ENCODE measurements at places on chromosomes 13 and 19.

- DNase-seq, result no peak
Observed at GRCh38 chr13:86881390-86881789, 789.8 kb upstream of the SLITRK5 start.

- peak; percentile 2 for DNase-seq
Observed at GRCh38 chr13:47036294-47037008, 139.6 kb upstream of the HTR2A start.

DNA sequence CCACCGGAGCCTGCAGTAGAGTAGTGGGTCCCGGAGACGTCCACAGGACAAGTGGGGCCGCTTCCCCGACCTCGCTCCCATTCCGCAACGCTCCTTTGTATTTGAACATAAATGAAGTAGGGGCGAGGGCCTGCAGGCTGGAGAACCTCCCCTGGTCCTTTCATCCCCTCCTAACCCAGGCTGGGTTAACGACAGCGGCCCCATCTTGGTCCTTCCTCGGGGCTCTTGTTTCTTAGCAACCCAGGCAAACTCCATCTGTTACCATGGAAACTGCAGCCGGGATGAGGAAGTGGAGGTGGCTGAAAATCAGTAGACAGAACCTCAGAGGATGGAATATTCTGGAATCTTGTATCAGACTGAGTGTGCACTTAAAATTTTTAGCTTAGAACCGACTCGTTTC is 132.6 kb upstream of the USP29 start:
- no peak for DNase-seq

DNA sequence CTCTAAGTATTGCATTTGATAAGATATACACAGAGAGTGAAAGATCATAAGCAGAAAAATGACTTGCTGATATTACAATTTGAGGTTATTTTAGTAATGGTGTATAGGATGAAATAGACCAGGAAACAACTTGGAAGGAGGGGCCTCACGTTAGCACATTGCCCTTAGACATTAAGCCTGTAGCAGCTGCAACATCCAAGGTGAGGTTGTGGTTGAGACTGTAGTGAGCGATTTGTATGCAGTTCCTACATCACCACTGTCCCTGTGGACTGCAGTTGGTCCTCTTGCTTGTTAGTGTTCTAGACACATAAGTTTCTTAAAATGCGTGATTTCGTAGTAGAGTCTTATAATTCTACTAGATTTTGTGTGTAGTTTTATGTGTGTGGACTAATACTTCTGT is 311.3 kb downstream of the ATP8A2 start:
- DNase-seq, result no peak

GRCh38 chr19:45424191-45425058 is 708 bp upstream of the ERCC1 start:
- peak; percentile 51 for DNase-seq

DNA sequence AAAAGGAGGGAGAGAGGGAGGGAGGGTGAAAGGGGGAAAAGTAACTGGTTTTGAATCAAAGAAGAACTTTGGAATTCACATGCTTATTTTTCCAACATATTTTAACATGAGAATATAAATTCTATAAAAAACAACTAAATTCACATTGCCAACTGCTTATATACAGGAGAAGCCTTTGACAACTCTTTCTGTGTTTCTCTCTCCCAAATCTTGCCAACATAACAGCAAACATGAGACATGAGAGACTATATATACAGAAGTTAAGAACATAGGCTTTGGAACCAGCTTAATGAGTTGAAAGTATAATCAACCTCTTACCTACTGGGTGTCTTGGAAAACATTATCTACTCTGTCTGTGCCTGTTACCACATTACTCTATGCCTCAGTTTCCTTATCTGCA is 493.3 kb downstream of the RFC3 start:
- DNase-seq, result no peak

- DNase-seq, result no peak
Observed at GRCh38 chr19:35162471-35163326, 8.2 kb downstream of the FXYD5 start.

DNA sequence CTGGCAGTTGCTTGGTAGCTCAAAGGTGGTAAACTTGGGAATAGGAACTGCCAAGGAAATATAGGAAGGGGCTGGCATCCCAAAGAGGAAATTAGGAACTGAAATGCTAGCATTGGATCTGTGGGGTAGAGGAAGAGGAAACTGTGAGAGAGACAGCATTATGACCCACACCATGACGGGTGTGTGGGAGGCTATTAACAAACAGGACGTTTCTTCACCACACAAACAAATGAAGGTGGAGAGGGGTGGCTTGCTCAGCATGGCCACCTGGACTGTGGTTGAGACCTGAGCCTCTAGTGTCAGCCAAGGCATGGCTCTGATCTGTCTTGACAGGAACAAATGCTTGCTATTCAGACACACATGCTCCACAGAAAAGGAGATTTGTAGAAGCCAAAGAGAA is 178.2 kb downstream of the B3GLCT start:
- no peak for DNase-seq

DNA sequence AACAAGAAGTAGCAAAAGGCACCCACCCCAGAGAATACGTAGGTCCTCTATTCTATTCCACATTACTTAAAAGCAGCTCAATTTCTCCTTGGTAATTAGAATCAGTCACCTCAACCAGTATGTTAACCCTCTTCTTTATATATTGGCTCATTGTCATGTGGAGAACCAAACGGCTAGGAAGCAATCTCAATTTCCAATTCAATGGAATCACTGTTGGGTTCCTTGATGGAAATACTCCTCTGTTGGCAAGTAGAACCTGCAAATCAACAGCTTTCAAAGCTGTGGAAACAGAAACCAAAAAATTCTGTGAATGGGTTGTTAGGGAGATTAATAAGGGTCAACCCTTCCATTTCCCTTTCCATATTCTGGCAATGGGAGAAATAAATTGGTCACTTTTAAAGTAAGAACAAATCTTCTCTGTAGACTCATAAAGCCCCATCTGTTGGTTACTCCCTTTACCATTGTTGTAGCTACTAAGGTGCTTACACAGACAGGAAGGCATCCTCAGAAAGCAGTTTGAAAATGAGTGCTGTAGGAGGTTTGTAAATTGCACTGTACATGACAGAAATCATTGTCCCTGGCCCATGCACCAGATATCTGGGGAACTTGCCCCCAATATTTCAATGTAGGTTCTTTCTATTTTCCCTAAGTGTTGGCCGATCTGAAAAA is 138.6 kb upstream of the UFM1 start:
- DNase-seq, result no peak

GRCh38 chr19:43644181-43644580 is 4.5 kb upstream of the CADM4 start:
- DNase-seq, result no peak

GRCh38 chr19:30909216-30909615 is 440.0 kb downstream of the TSHZ3 start:
- no peak for DNase-seq

- no peak for DNase-seq
Observed at GRCh38 chr19:17527326-17527725, 15.9 kb downstream of the PGLS start.

- no peak for DNase-seq
Observed at GRCh38 chr13:43441464-43441863, 345.3 kb downstream of the ENOX1 start.

DNA sequence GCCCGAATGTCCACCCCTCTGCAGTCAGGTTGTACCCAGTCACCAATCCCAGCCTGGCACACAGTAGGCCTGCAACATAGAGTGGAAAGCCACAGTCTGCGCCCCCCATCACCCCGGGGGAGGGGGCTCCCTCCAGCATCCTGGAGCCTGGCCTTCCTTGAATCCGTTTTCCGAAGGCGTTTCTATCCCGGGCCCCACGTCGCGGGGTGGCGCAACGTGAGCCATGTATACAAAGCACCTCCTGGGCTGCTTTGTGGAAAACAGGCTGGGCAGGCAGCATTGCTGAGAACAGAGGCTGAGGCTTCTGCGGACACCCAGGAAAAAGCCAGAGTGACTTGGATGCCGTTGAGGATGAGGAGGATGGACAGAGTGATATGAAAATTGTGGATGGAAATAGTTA is 103.3 kb upstream of the USP29 start:
- DNase-seq, result no peak

- peak; percentile 13 for DNase-seq
Observed at GRCh38 chr19:31285744-31286143, 63.5 kb downstream of the TSHZ3 start.

DNA sequence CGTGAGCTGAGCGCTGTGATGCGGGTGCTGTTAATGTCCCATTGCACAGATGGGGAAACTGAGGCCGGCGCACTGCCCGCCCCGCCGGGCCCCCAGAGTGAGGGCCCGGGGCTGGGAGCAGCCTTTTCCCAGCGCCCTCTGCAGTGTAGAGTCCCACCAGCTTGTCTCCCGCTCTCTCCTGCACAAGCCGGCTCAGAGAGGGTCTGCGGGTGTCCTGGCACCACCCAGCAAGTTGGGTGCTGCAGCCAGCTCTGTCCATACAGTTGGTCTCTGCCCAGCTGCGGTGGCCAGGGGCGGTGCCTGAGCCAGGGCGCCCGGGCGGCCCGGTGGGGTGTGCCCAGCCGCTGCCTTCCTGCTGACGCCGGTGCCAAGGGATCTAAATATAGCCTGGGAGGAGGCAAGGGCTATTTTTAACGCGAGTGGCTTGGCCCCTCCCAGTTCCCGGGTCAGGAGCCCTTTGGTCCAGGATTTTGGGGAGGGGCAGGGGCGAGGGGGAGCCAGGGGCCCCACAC is 19.3 kb downstream of the GADD45B start:
- peak; percentile 21 for DNase-seq

DNA sequence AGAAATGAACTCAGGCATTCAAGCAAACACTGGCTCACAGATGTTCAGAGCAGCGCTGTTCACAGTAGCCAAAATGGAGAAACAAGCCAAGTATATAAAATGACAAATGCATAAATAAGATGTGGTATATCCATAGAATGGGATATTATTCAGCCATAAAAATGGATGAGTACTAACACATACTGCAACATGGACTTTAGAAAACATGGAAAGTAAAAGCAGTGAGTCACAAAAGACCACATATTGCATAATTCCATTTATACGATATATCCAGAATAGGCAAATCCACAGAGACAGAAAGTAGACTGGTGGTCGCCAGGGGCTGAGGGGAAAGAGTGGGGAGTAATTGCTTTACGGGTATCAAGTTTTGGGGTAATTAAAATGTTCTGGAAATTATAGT is 6.6 kb downstream of the ZNF837 start:
- DNase-seq, result no peak

DNA sequence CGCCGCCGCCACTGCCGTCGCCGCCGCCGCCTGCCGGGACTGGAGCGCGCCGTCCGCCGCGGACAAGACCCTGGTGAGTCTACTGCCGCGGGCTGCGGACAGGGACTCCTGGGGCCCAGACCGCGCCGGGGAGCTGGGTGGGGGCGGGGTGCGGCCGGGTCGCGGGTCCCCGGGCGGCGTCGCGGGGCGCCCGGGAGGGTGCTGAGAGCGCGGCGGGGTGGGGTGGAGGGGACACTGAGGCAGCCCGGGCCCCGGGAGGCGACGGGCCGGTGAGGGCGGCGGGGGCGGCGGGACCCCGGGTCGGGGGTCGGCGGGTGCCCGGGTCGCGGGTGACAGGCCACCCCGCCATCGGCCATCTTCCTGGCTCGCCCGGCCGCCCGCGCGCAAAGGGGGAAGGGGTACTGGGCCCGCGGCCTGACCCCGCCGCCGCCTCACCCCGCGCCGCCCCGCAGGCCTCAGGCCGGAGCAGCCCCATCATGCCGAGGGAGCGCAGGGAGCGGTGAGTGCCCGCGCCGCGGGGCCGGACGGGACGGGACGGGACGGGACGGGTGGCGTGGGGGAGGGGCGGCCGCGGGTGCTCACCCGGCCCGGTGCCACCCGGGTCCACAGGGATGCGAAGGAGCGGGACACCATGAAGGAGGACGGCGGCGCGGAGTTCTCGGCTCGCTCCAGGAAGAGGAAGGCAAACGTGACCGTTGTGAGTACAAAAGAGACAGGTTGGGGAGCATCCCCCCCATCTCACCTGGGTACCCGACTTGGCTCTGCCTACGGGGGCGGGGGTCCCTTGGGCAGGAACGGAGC is 489 bp downstream of the CCNE1 start:
- peak; percentile 53 for DNase-seq

DNA sequence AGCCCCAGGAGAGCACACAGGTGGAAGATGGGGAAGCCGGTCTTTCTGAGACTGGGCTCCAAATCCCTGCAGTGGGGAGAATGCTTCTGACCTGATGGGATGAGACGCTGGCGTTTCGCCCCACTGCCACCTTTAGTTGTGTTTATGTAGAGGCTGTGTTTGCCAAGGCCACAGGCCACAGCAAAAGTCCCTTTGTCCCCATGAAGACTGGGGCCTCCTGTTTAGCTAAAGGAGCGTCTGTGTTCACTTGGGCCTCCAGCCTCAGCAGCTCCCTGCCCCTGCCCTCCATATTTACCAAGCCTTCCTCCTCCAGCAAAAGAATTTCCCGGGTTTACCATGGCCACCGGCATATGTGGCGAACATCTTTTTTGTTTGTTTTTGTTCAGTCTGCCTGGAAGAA is 10.4 kb upstream of the KLK14 start:
- no peak for DNase-seq

- DNase-seq, result no peak
Observed at GRCh38 chr19:30064771-30065494, 122.9 kb downstream of the URI1 start.

DNA sequence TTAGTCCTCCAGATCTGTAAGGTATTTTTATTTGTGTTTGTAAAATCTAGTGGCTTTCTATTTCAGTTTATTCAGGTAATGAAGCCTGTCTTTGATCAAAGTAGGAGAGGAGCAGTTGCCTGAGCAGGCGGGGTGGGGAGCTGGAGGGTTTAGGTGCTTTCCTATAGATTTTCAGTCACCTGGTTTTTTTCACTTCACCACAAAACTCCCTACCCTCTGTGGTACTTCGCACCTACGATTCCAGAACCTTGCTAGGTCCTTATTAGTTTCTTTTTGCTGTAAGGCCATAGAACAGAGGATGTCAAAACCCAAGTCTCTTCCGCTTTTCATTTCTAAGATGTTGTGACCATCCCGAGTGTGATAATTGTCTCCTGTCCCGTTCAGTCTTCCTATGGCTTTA is 26.6 kb downstream of the SLAIN1 start:
- no peak for DNase-seq

DNA sequence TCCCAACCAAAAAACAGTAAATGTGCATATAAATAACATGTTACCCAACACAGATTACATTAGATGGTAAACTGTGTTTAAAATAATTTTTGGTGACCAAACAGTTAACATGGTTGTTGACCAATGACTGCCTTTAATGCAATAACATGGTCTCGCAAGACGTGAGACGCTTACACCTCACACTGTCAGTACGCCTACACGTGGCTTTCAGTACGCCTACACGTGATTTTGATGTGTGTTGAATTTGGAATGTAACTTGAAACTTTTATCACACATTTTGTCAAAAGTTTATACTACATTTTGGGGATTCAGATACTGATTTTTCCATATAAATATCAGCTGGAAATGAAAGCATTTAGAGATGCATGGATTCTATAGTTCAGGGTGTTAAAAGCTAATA is 32.0 kb downstream of the SLC7A9 start:
- no peak for DNase-seq

GRCh38 chr19:35022460-35022859 is 7.8 kb upstream of the SCN1B start:
- no peak for DNase-seq

- no peak for DNase-seq
Observed at GRCh38 chr19:5572556-5573286, 5.0 kb upstream of the TINCR start.
